Immature natural killer cell (primary cell): ENCODE measurements at places on chromosomes 4 and X.

DNA sequence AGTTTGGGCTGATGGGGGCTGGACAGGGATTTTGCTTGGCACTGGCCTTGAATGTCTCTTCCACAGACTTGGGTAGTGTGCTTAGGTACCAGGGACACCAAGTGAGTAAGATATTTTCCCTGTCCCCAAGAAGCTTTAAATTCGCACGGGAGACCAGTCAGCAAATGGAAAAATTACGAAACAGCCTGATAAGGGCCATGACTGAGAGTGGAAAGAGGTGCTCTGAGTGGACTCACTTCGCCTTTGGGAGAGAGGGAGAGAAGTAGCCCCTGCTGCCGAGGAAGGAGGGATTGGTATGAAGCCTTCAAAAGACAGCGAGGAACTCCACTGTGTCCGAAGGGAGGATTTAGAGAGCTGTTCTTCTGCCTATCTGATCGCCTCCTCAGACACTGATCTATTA lies 2.6 kb downstream of the LSM6 start:
- no peak for DNase-seq

DNA sequence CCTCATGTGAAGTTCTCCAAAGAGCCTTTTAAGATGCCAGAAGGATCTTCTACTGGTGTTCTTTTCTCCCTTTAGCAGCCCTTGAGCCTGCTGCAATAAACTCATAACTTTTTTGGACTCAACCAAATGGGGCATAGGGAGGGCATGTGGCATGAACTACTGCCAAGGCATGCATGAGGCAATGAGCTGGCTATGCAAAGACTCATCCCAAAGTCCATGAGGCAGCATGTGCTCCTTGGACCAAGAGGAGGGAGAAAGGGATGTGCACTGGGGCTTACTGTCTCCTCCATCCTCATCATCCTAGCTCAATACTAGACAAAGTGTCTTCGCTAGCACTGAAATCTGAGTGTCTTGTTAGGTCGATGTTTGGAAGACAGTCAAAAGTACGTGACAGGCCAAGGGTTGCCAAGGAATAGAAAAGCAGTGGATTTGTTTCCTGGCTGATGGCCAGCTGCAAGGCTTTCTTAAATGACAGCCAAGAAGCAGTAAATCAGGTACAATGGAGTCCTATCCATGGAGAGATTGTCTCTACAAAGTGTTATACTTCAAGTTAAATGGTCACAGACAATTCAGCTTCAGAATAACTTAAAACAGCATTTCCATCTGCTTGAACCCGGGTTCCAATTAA lies 44.5 kb upstream of the ATXN3L start:
- no peak for DNase-seq

DNA sequence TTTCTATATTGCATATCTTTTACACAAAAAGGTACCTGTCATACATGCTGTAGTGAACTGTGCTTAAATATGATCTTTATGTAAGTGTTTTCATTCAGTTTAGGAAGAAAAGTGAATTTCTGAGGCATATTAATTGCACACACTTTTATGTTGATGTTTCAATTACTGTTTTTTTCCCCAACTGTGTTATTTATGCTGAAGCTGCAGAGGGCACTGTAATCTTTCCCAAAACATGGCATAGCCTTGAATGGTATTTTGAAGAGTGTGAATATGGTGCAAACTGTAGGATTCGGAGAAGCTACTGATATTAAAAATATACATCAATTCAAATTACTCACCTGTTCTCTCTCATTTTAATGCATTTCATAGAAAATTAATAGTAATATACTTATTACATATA lies 6.0 kb upstream of the CENPE start:
- no peak for DNase-seq

DNA sequence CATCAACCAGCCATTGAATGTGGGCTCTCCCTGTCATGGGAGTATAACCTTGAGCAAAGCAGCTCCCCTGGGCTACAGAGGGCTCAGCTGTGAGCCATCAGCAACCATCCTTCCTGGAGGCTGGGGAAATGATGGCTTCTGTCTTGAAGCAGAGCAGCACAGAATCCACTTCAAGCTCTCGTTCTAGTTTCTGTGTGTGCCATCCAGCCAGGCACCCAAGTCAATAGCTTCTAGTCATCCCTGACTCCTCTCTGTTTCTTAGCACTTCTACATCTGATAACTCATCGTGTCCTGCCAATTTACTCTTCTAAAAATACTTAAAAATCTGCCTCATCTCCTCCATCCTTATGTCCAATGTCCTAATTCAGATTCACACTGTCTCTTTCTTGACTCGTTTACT lies 42.2 kb upstream of the TSPAN5 start:
- no peak for DNase-seq

DNA sequence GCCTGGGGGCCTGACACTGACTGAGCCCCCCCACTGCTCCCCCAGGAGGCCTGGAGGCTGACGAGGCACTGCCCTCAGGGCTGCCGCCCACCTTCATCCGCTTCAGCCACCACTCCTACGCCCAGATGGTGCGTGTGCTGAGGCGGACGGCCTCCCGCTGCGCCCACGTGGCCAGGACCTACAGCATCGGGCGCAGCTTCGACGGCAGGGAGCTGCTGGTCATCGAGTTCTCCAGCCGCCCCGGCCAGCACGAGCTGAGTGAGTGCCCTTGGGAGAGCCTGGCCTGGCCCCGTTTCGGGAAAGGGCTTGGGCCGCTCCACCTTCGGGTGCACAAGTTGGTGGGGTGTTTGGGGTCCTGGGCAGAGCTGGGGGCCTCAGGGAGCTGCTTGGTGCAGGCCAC lies 11.4 kb downstream of the CPZ start:
- no peak for DNase-seq

DNA sequence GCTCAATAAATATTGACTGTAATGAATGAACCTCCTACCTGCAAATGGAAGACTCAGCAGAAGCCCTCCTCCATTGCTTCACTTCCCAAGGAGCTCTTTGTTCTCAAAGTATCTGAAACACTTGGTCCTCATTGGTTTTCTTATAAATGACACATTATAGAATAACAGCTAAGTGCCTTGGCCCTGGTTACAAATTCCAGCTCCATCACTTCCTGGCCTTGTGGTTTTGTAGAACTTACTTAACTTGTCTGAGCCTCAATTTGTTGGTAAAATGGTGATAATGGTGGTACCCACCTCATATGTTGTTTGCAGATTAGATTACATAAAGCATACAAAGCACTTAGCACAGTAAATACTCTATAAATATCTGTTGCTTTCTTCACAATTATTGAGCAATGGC lies 25.2 kb upstream of the SMIM20 start:
- DNase-seq: no peak

GRCh38 chr4:19807505-19807904 lies 444.2 kb upstream of the SLIT2 start:
- no peak for DNase-seq

DNA sequence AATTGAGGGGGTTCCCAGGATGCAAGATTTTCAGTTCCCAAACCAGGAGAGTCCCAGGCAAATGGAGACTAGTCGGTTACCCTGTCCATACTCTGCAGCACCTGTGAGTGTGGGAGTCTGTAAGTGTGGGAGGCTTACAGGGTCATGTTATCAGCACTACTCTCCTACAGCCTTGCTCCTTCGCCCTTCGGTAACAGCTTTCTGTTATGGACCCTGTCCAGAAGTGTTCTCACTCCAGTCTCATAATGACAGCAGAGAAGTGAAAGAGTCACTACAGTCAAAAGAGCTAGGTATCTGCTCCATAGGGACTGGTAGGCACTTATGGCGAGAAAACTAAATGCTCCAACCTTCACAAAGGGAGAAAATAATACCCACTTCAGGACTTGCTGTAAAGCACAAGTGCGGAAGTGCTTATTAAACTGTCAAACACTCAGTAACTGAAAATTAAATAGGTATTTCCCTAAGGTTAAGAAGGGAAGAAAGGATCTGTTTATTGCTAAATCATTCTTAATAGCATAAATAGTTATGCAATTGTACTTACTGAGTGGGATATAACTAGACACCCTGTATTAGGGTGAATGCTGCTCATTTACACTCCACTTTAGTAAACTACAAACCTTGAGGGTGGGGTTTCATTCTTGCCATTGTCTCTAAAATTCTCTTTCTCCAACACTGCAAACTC lies 2.7 kb upstream of the ADH7 start:
- DNase-seq: no peak

- DNase-seq: no peak
Observed at GRCh38 chr4:78131403-78131802, 74.3 kb downstream of the FRAS1 start.

DNA sequence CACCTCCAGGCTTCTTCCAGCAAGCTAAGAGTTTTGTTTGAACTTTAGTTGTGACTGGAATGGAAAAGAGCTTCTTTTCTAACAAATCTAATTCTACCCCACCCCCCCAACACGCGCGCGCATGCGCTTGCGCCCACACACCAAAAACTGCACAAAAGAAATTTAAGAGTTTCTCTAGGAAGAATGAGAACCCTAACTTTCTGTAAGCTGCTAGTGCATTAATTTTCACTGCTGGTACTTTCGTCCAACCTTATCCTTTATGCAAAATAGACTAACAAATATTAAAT lies 9.0 kb upstream of the INTU start:
- no peak for DNase-seq

DNA sequence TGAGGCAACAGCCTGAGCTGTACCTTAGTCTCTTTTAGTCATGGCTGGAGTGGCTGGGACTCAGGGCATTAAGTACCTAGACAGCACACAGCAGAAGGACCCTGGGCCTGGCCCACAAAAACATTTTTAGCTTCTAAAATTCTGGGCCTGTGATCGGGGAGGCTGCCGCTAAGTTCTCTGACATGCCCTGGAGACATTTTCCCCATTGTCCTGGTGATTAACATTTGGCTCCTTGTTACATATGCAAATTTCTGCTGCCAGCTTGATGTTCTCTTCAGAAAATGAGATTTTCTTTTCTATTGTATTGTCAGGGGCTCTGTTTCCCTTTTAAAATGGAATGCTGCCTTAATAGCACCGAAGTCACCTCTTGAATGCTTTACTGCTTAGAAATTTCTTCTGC lies 952.4 kb downstream of the TRAM1L1 start:
- no peak for DNase-seq

DNA sequence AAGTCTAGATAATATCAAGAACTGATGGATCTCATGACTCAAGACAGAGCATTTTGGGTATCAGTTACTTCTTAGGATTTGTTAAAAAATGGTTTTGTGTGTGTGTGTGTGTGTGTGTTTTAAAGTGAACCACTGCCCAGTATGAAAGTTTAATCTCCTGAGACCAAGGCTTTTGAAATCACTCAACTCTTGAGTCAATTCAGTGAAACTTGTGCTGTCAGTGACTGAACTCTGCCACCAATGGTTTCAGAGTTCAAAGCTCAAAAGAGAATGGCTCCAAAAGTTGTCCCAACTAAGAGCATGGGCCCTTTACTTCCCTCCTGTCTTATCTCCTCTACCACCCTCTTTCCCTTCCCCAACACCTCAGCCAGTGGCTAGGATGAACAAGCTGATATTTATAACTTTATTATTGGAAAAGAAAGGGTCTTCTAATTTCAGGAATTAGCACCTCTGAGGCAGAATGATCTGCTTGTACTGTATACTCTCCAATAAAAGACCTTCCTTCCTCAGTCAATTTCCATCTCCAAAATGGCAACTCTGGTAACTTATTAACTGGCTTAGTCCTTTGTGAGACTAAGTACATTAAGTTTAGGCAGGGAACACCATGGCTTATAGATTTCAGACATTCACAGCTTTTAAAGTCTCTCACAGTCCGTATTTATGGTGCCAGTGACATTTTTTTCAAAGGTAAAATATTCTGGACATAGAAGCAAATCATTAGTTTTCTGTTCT lies 152.2 kb downstream of the REPS2 start:
- no peak for DNase-seq

- DNase-seq: no peak
Observed at GRCh38 chr4:112280386-112281056, 5.2 kb downstream of the TIFA start.

DNA sequence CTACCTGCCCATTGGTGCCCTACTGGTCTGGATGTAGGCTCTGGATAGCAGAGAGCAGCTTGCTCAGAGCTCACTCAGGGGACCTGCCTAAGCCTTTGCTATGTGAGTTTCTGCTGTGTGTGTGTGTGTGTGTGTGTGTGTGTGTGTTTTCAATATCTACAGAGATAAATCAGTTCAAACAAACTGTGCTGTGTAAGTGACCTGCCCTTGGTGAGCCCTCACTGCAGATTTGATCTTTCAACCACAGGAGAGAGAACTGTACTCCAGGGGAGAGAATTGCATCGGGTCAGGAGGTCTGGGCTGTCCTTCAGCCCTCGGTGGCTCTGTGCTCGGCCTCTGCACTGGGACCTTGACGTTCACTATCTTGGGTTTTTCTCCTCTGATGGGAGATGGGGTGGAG lies 35.0 kb upstream of the CDKN2AIP start:
- DNase-seq: no peak

GRCh38 chr4:187464573-187464972 lies 531.0 kb upstream of the ZFP42 start:
- no peak for DNase-seq

DNA sequence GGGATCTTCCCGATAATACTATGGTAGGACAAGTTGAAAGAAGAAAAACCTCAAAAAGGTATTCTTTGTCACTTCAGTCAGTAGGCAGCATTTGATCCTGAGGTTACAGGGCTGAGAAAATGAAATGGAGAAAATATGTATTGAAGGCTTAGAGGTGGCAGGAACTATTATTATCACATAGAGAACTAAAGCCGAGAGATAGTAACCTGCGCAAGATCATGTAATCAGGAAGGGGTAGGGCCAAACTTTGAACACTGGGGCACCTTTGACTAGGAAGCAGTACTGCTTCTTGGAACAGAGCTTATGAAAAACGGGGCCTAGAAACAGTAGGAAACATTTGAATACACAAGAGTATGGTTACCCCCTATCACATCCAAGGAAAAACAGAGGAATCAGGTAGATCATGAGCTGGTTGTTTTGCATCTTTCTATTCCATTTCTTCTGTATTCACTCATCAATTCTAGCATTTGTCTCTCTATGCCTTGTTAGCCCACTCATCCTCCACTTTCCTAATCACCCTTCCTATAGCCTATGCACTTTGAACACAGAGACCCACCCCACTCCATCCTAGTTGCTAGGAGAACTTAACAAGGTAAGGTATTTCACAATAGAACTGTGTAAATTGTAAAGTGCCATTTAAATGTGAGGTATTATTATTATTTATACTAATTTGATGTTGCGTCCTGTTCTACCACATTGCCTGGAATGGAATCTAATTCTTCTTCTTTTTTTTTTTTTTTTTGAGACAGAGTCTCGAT lies 34.6 kb upstream of the SLC9A7 start:
- DNase-seq: no peak

DNA sequence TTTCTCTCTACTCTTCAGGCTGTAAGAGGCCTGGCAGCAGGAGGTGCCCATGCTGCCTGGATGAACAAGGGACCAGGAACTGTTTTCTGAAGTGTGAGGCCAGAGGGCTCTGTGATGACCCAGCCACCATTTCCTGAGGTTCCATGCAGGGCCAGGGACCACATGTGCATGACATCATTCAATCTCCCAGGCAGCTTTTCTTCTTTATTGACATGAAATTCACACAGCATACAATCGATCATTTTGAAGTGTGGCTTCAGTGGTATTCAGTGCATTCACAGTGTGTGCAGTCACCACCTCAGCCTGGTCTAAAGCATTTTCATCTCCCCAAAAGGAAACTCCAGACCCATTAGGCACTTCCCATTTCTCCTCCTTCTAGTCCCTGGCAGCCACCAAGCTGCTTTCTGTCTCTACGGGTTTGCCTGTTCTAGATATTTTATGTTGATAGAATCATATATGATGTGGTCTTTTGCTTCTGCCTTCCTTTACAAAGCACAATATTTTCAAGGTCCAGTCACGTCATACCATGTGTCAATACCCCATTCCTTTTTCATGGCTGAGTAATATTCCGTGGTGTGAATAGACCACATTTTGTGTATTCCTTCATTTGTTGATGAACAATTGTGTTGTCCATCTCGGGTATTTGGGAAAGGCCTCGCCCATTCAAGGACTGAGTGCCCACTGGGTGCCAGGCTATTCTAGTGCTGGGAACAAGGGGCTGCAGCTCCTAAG lies 93.1 kb downstream of the PSAPL1 start:
- DNase-seq: no peak
